Anterior cingulate cortex (tissue), 58 donors: ENCODE measurements at places on chromosomes 12 and 14.

DNA sequence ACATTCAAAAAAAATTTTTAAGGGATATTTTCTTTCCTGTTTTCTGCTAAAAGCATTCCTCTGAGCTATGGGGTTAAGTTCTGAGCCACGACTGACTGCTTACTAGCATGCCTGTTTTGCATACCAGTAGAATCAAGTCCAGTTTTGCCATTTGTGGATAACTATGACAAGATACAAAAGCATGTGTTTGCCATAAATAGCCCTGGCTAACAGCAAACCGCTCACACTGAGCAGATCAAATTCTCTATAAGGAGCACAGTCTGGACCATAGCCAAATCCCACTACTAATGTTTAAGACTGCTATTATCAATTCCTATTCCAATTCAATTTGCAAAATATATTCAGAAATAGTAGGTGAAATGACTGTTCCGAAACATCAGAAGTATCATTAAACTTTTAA, 3.2 kb downstream of the CFL2 start:
- no peak for DNase-seq

DNA sequence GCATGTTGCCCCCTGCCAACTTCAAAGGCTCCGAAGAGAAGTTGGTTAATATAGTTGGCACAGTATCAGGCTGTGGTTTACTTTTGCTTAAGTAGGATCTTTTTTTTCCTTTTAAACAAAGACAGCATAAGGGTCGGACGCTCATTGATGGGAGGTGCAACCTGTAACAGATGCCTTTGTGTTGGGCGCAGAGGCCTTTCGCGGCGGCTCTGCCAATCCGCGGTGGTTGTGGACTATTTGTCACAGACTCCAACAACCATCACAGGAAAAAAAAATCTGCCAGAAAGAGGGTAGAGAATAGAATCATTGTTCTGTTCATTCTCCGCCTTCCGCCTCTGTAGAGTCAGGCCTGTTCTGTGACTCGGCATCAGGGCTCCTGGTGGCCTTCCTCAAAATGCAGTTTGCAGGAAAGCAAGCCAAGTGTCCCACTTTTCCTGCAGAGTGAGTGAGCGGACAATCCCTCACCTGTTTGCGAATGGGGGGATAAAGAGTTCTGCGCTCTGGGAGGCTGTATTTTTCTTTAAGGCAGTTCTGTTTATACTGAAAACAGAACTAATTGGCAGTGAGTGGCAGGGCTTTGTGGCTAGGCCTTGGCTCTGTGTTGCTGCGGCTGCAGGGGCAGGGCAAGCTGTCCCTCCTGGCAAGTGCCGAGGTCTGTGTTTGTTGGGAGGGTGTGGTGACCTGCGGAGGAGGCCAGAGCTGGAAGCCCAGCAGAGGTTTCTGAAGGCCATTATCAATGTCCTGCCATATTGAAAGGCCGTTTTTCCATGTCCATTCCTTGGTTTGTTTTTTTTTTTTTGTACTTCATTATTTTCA, 83.0 kb upstream of the PIWIL1 start:
- DNase-seq = no peak

DNA sequence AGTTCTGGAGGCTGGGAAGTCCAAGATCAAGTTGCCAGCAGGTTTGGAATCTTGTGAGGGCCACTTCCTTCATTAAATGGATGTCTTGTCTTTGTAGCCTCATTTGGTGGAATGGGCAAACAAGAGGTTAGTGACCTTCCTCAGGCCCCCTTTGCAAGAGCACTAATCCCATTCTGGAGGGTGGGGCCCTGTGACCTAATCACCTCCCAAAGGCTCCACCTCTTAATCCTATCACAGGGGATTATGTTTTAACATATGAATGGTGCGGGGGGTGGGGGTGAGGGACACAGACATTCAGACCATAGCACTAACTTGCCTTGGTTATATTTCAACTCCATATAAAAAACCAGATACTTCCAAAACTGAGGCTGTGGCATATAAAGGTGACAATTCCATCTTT, 59.9 kb upstream of the PPP4R3A start:
- no peak for DNase-seq

- no peak for DNase-seq
Observed at GRCh38 chr12:83931451-83931850, 981.1 kb downstream of the SLC6A15 start.

DNA sequence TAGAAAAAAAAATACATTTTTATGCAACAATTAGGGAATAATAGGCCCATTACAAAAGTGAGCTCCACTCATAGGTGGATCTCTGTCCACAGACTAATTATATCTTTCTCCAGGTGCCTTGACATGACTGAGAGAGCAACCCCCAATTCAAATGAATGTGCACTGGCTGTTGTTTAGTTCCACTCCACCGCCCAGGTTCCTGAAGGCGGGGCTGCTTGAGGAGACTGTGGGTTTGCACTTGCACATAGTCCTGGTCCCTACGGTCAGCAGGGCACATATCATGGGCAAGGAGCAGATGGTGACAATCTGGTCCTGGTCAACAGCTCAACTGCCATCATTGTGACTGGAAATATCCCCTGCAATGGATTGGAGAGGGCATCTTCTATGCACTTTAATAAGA, 195.6 kb upstream of the PWP1 start:
- DNase-seq = no peak
